ENCODE measurements at places on chromosomes 2 and 18. TPM values are rescaled to one million over a fixed set of nuclear protein-coding genes. Genes with fewer than 3 reads are reported as not detected.

DNA sequence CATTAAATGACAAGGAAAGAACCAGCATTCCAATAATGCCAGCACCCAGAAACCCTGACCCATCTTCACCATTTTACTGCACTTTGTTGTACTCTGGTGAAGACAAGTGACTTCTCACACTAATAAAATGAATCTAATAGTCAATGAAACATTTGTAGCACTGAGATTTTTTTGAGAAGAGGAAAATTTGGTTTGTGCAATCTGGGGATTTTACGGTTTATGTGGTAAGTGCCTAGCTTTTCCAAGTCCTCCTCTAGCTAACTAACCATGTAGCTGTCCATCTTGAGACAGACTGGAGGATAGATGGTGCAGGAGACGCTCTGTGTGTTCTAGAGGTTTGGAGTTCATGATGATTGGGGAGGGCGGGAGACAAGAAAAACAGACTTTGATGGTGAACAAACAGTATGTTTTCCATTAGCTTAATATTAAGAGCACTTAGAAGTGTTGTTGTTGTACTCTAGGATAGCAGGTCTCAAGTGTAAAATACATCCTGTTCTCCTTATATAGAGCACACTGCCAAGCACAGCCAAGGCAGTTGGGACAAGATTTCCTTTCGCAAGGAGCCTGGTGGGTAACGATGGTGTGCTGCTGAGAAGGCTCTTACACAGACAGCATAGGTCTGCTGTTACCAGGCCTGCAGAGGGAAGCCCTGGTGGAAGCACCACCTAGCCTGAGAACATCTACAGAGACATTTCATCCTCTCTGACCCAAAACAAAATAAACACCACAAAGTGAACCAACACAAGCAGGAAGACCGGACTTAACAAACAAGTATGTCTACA, 83.7 kb downstream of the BCL11A start:
- DNase-seq = no peak
- H3K4me1 ChIP-seq = no peaks in the 10 kb centered on the region
- no peak overlapping the region for H3K27ac ChIP-seq
- H3K27me3 ChIP-seq = no peaks in the 10 kb centered on the region

DNA sequence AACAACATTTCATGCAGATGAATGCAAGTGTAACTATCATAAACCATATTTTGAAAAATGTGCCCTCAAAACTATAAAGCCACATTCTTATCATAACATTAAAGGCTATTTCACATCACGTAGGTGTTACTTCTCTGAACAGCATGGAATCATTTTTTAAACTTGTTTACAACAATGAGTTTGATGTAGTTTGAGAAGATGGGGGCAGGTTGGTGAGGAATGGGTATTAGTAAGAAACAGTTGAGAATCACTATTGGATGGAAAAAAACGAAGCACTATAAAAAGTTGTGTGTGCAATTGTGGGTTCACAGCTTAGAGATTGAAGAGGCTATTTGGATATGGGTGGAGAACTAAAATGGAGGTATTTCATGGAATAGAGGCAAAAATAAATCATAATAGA, 569.1 kb downstream of the ARHGAP15 start:
- no peak overlapping the region for H3K4me3 ChIP-seq
- DNase-seq = no peak
- no peaks in the 10 kb centered on the region for H3K27me3 ChIP-seq
- no peak overlapping the region for H3K27ac ChIP-seq
- peaks cover 29% of the 10 kb centered on the region for H3K4me1 ChIP-seq

- H3K4me3 ChIP-seq = no peak overlapping the region
- no peak for DNase-seq
- no peaks in the 10 kb centered on the region for H3K27me3 ChIP-seq
- peak overlapping the region; percentile 15 for H3K27ac ChIP-seq
These were observed 8.1 kb downstream of the TEX44 start for GRCh38 chr2:231600619-231601355.

DNA sequence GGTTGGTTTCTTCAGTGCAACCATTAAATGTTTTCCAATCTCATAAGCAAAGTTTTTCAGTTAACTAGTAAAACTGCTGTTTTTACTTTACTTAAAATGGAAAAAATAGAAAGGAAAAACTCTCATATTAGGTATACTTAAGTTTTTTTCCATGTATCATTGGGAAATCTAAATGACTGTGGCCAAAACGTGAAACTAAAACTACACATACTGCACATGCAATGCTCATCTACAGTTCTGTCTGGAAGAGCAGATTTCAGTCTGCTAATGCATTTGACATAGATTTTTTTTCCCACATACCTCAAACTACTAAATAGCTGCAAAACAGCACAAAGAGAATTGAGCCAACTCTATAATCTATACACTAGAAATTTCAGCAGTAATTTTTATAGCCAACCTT, 62.6 kb downstream of the COL5A2 start:
- DNase-seq = no peak
- no peaks in the 10 kb centered on the region for H3K36me3 ChIP-seq
- peaks cover 44% of the 10 kb centered on the region for H3K4me1 ChIP-seq
- no peak overlapping the region for H3K27ac ChIP-seq

DNA sequence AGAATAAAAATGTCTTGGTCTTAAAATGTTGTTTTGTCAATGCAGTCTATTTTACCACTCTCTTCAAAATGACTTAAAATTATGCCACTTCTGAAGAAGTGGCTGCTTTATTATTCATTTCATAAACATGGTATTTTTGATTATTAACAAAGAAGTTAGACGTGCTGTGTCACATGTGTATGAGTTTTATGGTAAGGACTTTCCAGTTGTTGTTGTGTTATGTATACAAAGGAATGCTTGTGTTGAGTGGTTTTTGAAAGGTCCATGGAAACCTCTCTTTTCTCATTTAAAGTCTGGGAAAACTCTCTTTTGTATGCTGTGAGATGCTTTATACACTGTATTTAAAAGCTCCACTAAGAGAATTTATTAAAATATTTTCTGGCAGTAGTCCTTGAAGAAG, 116.2 kb downstream of the MTCL1 start:
- H3K27me3 ChIP-seq = no peaks in the 10 kb centered on the region
- no peak overlapping the region for H3K27ac ChIP-seq
- H3K4me3 ChIP-seq = no peak overlapping the region
- no peak for DNase-seq

DNA sequence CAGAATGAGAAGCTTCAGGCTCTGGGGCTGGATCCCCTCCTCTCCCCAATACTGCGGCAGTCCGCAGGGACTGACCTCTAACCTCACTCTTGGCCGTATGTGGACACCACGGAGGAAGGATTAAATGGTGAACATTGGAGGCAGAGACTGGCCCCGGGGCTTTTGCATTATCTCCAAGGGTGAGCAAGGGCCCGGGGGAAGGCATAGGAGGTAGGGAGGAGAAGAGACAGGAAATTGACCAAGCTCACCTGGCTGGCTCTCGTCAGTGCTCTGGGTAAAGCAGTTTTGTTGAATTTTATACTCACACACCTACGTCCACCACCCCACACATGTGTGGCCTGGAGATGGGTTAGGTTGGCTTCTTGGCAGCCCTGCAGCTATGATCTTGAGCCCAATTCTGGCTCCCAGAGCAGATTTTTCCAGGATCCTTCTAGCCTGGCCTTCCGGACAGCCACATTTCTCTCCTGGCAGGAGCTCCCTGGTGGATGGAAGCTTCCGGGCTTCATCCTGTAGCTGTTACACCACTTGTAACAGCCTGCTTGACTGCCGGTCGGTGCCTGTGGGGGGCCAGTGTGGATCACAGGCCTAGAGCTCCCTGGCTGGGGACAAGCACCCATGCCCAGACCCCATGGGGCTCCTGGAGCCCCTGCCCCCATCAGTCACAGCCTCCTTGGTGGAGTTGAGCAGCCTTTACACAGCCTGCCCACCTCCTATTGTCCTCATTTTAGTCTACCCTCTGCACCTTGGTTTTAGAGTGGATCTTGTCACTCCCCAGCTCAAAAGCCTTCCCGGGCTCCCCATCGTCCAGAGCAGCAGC, 7.6 kb downstream of the ITM2C start:
- no peaks in the 10 kb centered on the region for H3K27me3 ChIP-seq
- H3K27ac ChIP-seq = peak overlapping the region; percentile 58
- H3K4me1 ChIP-seq = peaks cover 11% of the 10 kb centered on the region
- H3K36me3 ChIP-seq = peaks cover 8% of the 10 kb centered on the region
- no peak for DNase-seq

- H3K36me3 ChIP-seq = no peaks in the 10 kb centered on the region
- H3K27ac ChIP-seq = no peak overlapping the region
- H3K4me1 ChIP-seq = no peaks in the 10 kb centered on the region
- DNase-seq = no peak
- no peak overlapping the region for H3K4me3 ChIP-seq
These were observed 199.4 kb downstream of the SPP2 start for GRCh38 chr2:234249873-234250272.

GRCh38 chr2:119234021-119235019, 10.7 kb downstream of the STEAP3 start:
- no peaks in the 10 kb centered on the region for H3K36me3 ChIP-seq
- H3K4me1 ChIP-seq = peaks cover 2% of the 10 kb centered on the region
- no peak for DNase-seq
- H3K4me3 ChIP-seq = no peak overlapping the region
- no peak overlapping the region for H3K27ac ChIP-seq
- no peaks in the 10 kb centered on the region for H3K27me3 ChIP-seq

DNA sequence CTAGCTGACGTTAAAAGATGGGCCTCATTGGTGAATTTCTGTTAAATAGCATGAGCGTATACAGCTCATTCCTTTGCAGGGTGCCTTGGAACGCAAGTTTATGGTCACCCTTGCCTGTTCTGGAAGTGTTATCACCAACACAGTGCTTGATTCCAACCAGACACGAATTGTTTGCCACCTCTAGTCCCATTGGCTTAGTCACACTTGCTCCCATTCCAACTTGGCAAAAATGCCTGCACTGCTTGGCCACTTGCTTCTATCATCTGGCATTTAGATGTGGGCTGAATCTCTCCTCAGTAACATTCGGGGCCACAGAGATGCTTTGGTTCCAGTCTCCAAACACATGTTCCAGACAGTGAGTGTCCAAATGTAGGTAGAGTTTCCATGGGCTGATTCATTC, 27.5 kb upstream of the ACVR1 start:
- no peak overlapping the region for H3K4me3 ChIP-seq
- H3K36me3 ChIP-seq = no peaks in the 10 kb centered on the region
- peaks cover 11% of the 10 kb centered on the region for H3K4me1 ChIP-seq
- DNase-seq = no peak

DNA sequence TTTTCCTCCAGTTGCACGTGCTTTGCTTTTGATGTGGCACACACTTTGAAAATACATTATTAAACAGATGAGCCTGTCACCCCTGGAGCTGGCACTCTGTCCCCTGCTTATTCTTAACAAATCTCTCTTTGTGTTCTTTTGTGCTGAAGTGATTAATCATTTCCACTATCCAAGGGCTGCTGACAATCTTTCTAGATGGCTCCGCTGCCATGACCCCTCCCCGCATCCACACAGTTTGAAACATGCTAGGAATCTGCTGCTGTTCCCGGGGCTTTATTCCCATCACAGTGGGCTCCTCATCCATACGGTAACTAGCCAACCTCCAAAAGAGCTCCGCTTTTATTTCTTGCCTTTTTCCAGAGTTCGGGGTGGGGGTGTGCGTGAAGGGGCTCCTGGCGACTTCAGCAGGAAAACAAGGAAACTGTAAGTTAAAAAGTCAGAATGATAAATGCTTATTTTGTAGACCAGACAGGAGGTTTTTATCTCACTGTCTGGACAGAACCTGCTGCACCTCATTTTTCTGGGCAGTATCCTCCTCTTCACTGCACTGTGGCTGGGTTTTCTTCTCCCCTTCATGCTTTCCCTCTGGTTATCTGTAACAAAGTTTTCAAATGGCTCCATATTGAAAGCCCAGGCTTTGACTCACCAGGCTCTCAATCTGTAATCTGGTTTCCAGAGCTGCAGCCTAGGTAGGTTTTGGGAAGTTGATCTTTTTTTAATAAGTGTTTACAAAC, 319.7 kb downstream of the AFF3 start:
- H3K27ac ChIP-seq = no peak overlapping the region
- no peak overlapping the region for H3K4me3 ChIP-seq
- no peaks in the 10 kb centered on the region for H3K36me3 ChIP-seq

DNA sequence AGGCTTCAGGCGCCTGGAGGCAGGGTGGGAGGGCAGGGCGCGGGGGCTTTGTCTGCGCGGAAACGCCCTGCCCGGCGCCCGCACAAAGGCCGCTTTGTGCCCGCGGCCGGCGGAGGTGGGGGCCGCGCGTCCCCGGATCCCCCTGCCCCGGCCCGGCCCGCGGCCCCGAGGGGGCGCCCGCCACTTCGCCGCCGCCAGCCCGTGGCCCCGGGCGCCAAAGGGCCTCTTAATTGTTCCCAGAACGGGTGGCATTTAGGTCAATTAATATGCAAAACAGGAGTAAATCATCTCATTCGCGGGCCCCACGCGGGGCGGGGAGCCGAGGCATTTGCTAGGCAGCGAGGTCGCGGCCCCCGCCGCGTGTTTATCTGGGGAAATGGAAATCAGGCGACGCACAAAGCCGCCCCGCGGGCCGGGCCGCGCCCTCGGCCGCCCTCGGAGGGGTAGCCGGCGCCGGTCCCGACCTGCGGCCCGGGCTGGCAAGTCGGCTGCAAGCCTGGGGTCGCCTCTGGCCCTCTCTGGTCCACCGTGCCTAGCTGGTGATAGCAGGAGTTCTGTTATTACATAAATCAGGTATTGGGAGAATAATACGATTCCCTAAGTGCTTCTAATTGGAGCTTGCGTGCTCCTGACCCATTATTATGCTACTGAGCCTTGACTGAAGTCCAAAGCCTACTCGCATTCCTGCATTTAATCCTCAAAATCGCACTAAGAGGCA, 148.2 kb upstream of the GLI2 start:
- H3K36me3 ChIP-seq = no peaks in the 10 kb centered on the region
- H3K27me3 ChIP-seq = no peaks in the 10 kb centered on the region
- DNase-seq = no peak
- H3K4me1 ChIP-seq = no peaks in the 10 kb centered on the region

DNA sequence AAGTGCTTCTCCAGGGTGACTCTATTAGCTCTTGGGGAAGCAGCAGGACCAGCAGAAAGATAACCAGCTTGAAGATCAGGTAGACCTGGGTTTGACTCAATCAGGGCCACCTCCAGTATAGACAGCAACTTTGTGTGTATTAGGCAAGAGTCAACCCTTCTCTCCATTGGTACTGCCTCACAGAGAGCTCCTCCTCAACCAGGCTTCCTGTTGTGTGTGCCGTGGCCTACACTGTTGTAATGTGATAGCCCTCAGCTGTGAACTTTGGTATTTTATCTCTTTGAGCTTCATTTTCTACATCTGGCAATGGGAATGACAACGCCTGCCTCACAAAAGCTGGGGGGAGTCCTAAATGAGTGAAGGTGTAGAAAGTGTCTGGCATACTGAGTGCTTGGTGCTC, 17.0 kb upstream of the MAP3K20 start:
- no peaks in the 10 kb centered on the region for H3K27me3 ChIP-seq
- H3K4me3 ChIP-seq = no peak overlapping the region
- DNase-seq = no peak
- no peak overlapping the region for H3K27ac ChIP-seq
- H3K4me1 ChIP-seq = peaks cover 6% of the 10 kb centered on the region
- H3K36me3 ChIP-seq = no peaks in the 10 kb centered on the region

Gene GALM
- total RNA-seq = 25.1 TPM

Gene TMEM178A
- total RNA-seq = 6.5 TPM

Gene UPP2
- total RNA-seq = not detected

Gene PCARE
- not detected for total RNA-seq

Gene VWC2L
- 0.27 TPM for total RNA-seq
